ENCODE measurements at places on chromosomes 6 and 20.
A peak's percentile ranks its signal among the peaks of the same experiment; 100 is the strongest.

DNA sequence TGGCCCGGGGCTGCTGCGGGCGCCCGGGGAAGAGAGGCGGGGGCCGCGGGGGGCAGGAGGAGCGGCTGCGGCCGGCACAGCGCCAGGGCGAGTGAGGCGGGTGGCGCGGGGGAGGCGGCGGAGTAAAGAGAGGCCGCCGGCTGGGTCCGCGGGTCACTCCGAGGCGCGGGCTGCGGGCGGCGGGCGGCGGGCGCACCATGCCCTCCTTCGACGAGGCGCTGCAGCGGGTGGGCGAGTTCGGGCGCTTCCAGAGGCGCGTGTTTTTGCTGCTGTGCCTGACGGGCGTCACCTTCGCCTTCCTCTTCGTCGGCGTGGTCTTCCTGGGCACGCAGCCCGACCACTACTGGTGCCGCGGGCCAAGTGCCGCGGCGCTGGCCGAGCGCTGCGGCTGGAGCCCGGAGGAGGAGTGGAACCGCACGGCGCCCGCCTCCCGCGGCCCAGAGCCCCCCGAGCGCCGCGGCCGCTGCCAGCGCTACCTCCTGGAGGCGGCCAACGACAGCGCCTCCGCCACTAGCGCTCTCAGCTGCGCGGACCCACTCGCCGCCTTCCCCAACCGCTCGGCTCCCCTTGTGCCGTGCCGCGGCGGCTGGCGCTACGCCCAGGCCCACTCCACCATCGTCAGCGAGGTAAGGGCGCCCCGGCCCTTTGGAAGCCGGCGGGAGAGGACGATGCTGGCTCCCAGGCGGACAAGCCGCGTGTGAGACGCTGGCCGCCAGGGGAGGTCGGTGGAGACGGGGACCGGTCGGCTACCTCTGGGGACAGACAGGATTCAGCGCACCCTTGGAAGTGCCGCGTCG is at the start of gene SLC22A3:
Gene SLC22A3, plus strand, starts transcription at position 156 of the 797 bp plus-strand sequence. Its CDS starts 42 bp downstream, at position 198.
- peak; percentile 27 for DNase-seq

GRCh38 chr6:149285626-149286025 is 31.9 kb upstream of the TAB2 start:
- DNase-seq: no peak

DNA sequence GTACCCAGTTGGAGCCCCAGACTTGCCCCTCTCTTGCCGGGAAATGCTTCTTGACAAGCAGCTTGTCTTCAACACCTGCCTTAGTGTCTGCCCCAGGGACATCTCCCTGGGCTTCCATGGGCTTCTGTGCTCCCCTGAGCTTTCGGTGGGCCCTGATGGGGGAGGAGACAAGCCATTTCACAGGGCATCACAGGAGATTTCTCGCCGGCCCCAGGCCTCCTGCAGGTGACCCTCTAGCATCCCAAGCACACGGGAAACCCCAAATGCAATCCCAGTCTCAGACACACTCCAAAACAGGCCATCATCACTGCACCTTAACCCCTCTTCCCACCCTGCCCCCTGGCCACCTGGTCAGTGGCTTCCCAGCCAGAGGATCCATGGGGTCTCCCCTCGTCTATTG is 74.5 kb downstream of the JPH2 start:
- no peak for DNase-seq

DNA sequence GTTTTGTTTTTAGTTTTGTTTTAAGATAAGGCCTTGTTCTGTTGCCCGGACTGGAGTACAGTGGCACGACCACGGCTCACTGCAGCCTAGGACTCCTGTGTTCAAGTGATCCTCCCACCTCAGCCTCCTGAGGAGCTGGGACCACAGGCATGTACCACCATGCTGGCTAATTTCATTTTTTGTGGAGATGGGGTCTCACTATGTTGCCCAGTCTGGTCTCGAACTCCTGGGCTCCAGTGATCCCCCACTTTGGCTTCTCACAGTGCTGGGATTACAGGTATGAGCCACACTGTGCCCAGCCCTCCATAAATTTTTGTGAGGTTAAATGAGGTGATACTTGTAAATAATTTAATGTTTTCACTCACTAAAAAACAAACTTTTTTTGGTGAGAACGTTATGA is 76.6 kb downstream of the ARID1B start:
- DNase-seq: no peak

DNA sequence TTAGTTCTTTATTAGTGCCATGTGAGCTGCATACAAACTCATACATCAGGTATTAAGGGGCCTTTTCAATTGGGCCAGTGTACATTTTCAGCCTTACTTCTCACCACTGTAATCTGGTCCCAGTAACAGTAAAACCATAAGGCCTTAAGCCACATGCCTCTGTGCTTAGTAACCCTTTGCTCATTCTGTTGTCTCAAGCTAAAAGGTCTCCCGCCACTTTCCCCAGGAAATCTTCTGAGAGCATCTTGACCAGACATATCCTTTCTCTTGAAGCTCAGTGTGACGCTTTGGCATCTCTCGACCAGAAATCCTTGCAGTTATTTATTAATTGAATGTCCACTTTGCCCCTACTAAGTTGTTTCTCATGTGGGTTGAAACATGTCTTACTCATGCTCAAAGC is 68.0 kb downstream of the CYP39A1 start:
- no peak for DNase-seq

DNA sequence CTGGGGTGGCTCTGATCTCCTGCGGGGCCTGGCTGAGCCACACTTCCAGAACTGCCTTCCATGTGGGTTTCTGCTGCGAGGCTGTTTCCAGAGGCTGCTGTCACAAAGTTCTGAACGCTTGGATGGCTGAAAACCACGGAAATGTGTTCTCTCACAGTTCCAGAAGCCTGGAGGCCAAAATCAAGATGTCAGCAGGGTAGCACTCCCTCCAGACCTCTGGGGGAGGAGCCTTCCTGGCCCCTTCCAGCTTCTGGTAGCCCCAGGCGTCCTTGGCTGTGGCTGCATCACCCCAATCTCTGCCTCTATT is 23.7 kb upstream of the BMP7 start:
- no peak for DNase-seq

DNA sequence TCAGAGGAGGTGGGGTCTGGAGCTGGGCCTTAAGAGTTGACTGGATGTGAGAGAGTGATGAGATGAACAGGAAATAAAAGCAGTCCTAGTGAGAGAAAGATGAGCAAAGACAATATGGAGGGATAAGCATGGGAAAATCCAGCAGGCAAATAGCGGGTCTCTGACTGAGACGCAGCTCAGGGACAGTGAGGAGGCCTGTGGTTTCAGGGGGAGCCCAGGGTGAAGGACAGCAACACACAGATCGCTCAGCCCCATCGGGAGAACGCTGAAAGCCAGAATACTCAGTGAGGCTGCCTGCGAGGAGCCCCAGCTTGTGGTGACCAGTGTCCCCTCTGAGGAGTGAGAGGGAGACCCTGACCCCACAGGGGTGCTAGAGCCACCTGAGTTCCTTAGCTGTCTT is 16.8 kb upstream of the DCDC2 start:
- no peak for DNase-seq

GRCh38 chr6:16723826-16724225 is 37.4 kb downstream of the ATXN1 start:
- DNase-seq: no peak

GRCh38 chr20:44494681-44495080 is 19.0 kb downstream of the TTPAL start:
- DNase-seq: no peak

DNA sequence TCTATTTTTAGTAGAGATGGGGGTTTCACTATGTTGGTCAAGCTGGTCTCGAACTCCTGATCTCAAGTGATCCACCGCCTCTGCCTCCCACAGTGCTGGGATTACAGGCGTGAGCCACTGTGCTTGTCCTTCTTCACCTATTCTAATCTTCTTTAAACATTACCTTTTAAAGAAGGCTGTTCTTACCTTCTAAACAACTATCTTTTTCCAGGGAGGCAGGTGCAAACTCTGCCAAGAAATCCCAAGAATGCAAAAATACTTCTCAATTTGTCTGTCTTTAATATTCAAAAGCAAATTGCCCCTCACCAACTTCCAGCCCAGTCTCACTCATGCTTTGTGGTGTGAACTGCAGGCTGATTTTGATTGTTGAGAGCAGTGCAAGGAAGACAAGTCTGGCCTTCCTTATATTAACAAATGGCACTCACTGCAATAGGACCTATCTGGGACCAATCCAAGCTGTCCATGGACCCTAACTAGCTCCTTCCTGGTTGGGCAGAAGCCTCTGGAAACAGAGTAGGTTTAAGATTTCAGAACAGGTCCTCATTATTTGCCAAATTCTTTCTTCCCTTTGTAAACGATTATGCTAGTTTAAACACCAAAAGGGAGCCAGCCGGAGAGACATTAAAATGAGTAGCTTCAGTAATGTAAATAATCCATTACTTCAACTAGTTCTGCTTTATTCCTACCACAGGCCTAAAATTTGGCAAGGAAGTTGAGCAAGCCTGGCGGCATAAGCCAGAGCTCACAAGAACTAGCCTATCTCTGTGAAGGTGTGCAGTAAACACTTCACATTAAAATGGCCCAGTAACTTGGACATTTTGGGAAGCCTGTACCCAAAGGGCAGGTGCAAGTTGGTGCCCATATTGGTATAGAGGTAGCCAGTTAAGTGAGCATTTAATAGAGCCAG is 1.6 kb downstream of the SCAND1 start:
- no peak for DNase-seq

DNA sequence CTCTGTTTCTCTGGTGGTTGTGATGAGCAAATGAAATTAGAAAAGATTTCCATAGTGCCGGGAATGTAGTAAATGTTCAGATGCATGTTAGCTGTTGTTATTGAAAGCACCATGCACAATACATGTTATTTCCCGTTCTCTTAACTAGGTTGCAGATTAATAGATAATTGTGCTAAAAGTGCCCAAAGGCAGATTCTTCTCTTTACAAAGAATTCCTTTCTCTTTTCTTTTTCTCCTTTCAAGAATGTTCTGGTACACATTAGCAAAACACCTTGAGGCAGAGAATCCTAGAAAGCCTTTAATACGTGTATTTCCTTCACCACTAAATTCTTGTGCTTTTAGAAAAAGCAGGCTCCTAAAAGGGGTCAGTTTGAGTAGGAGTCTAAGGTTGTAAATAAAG is 121.1 kb upstream of the ASF1A start:
- DNase-seq: no peak

GRCh38 chr6:4965562-4966389 is 38.1 kb downstream of the RPP40 start:
- no peak for DNase-seq

DNA sequence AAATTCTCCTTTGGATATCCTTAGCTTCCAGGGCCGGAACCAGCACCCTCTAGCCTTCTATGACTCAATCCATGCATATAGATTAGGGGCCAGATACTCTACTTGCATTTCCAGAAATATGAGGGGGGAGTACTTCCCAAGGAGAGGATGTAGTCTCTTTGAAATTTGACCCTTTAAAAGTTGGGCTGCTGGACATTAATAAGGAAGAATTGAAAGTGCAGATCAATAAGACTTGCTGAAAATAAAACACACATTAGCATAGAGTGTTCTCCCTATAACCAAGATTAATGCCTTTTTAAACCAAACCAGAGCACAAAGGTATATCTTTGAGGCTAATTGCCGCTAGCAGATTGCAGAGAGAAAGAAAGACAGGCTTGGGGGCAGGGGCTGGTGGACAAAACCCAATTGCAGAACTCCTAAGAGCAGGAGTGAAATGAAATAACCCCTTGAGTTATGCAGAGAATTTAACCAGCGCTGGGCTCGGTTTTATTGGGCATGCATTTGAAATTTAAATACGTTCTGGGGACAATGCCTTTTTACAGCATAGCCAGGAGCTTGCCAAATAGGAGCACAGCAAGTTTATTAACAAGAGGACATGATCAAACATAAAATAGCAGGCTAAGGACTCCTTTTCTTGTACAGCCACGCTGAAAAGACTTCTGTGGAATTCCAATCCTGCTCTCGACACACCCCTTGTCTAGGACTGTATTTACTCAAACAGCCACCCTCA is 108.2 kb upstream of the SALL4 start:
- no peak for DNase-seq

DNA sequence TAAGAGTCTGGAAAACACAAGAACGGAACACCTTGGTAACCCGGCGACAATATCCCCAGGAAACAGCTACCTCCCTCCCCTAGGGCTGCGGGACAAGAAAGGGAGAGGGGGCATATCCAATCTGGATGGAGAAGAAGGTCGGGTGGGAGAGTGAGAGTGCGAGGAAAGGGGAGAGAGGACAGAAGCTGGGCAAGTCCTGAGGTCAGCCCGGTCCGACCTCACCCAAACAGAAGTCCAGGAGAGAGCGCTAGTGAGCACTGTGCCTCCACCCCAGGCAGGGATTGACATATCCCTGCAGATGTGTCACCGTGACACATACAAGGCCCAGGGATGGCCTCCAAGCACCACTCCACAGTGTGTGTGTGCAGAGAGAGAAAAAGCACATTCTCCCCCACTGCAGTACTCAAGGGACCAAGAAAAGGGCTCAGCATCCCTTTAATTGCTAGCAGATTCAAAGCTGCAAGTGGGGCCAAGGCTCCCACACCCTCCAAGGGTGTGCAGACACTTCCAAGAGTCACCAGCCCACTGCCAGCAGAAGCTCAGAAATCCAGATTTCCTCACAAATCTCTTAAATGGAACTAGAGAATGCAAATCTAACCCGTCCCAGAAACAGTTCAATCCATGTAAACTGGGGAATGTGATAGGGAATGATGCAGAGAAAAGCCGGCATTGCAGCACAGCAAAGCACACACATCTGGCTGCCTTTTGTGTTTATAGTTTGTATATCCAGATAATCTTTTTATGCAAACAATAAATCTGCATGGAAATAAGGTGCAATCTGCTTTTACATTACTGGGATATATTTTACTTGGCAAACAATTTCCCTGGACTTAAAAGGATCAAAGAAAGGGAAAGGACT is 3.1 kb downstream of the PXDC1 start:
- DNase-seq: no peak

- no peak for DNase-seq
Measured at GRCh38 chr6:10403385-10404106, 11.3 kb downstream of the TFAP2A start.

DNA sequence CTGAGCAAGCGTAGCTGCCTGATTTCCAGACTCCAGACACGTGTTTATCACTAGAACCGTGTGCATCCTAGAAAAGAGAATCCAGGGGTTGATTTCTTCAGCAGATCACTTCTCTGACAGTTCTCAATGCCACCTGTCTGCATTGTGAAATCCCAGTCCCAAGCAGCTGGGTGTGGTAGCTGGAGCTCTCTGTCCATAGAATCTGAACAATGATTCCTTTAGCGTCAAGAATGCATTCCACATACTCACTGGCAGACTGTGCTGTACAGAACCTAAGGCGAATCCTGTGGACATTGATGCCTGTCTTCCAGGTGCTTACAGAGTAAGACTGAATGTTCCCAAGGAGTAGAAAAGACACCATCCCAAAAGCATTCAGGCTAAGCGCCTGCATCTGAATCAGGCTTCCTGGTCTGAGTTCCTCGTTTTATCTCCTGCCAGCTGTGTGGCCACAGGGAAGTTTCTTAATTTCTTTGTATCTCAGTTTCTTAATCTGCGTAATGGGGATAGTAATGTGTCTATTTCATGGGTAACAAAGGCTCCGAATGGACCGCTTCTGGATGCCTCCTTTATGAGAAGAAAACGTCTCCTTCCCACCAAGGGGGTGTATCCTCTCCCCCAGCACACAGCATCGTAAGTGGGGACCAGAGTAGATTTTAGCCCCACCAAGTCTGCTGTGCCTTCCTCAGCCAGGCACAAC is 10.4 kb upstream of the TRAF3IP2 start:
- DNase-seq: no peak

All from GM12891 (cell line).